Omental fat pad (tissue), 4 donors: ENCODE measurements at places on chromosomes 6 and 20. TPM values are rescaled to one million over a fixed set of nuclear protein-coding genes. Genes with fewer than 3 reads are reported as not detected.

- no peak for DNase-seq
These were observed 83.0 kb downstream of the YTHDF1 start for GRCh38 chr20:63132715-63133471.

Gene CDH4
- not detected for total RNA-seq

Gene POPDC3
- not detected for total RNA-seq

- DNase-seq, result no peak
These were observed 151.3 kb downstream of the DLL1 start for GRCh38 chr6:170139531-170139930.

GRCh38 chr6:21842875-21843645 lies 249.5 kb downstream of the SOX4 start:
- DNase-seq, result no peak

Gene MAS1
- total RNA-seq, result not detected

DNA sequence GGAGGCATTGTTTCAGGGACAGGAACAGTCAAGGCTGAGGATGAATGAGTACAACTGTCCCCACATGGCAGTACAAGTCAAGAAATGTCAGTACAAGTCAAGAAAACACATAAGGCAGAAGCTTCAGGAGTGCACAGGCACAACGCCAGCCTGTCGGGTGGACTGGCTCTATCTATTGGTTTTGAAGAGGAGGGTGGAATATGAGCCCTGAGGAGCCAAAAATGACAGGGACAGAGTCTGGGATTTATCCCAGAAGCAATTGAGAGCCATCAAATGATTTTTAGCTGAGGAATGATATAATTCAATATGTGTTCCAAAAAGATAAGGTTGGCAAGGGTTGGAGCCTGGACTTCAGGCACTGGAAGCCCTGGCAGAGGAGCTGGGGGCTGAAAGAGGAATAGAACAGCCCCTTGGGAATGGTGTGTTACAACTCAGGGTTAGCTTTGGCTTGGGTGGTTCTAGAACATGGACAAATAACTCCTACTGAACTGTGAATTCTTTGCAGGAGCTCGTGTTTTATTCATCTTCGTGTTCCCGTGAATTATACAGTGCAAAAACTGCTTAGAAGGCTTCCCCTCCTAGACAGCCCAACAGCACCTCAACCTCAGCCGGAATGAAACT lies 425.7 kb upstream of the ARID1B start:
- DNase-seq, result no peak
